Colonic mucosa (tissue), 4 donors: ENCODE measurements at places on chromosomes 6 and 20. TPM values are rescaled to one million over a fixed set of nuclear protein-coding genes. Genes with fewer than 3 reads are reported as not detected.

DNA sequence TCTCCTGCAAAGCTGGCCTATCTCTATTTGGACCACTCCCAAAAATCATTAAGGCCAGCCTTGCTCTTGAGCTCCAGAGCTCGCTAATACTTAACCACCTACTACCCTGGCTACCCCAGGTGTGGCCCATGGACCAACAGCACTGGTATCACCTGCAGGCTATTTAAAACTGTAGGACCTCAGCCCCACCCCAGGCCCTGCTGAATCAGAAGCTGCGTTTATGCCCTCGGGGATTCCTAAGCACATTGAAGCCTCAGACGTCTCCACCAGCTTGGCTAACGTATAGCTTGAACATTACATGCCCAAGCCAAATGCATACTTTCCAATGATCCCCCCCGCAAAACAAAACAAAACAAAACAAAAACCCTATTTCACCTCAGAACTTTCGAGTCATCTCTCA lies 19.7 kb upstream of the SPAG4 start:
- DNase-seq: no peak

DNA sequence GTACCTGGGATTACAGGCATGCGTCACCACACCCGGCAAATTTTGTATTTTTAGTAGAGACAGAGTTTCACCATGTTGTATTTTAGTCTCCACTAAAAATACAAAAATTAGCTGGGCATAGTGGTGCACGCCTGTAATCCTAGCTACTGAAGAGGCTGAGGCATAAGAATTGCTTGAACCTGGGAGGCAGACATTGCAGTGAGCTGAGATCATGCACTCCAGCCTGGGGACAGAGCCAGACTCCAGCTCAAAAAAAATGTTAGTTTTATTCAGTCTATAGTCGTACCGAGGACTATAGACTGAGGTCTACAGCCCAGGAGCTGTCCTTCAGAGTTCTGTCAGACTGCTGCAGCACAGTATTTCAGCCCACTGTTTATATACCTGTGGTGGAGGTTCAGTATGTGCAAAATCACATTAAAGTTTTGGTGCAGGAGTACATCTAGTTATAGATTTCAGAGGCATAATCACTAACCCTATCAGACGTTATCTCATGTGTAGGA lies 3.6 kb upstream of the CASP8AP2 start:
- no peak for DNase-seq

DNA sequence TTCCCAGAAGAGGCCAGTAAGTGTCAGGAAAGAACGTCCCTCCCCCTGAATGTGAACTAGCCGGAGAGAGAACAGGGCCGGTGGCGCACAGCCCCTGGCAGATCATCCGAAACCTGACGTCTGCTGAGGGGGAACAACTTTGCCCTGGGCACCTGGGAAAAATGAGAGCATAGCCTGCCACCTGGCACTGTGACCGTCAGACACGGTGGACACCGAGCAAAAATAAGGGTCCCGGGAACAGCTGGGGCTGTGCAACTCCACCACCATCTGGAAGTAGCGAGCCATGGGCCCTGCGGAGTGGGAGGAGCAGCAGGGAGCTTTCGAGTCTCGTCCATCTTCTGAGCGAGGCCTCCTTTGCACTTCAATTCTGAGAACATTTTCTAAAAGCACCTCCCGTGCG lies 110.8 kb downstream of the EDN3 start:
- DNase-seq: no peak

DNA sequence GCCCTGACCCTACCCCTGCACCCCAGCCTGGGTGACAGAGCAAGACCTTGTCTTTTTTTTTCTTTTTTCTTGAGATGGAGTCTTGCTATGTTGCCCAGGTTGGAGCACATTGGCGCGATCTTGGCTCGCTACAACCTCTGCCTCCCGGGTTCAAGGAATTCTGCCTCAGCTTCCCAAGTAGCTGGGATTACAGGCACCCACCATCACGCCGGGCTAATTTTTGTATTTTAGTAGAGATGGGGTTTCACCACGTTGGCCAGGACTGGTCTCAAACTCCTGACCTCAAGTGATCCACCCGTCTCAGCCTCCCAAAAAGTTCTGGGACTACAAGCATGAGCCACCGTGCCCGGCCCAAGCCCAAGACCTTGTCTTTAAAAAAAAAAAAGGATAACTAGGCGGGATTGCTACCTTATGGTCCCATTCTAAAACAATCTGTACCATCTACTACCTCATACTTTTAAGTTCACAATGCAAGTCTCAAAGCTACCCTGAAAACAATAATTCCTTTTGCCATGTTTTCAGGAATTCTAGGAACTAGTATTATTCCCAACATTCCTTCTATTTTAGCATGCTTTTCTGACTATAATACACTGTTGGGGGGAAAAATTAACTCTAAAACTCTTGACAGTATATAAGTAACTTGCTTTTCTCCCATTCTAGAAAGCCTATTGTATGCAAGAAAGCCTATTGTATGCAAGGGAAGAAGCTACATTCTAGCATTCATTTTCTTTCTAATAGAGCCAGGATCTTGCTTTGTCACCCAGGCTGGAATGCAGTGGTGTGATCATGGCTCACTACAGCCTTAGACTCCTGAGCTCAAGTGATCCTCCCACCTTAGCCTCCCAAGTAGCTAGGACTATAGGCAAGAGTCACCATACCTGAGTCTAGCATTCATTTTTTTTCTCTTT lies 6.6 kb downstream of the TUBB start:
- no peak for DNase-seq

DNA sequence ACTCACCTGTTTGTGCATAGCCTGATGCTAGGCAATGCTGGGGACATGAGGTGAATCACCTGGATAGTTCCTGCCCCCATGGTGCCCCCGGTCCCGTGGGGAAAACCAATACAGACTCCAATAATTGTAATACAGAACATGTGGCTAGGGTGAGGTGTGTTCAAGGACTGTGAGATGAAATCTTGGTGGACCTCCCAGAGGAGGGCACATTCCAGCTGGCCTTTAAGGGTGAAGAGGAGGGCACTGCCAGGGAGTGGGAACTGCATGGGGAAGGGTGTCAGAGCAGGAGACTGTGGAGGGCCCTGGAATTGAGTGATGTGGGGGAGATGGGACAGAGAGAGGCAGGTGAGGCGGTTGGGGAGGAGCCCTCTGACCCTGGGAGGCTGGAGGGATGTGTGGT lies 2.5 kb downstream of the COX4I2 start:
- DNase-seq: no peak

UST gene
- total RNA-seq: 1.1 TPM

LRFN2 gene
- 0.22 TPM for total RNA-seq

OOEP gene
- not detected for total RNA-seq

CFAP61 gene
- total RNA-seq: not detected
